IMR-90 (cell line): ENCODE measurements at places on chromosomes 7 and 10.

GRCh38 chr7:105389088-105389650 lies 448 bp upstream of the SRPK2 start:
- H3K4me1 ChIP-seq, result no peaks in the 10 kb centered on the region
- peak; percentile 40 for DNase-seq
- H3K27ac ChIP-seq, result no peak overlapping the region; the same call in 1 of the 2 replicates
- H3K36me3 ChIP-seq, result no peaks in the 10 kb centered on the region
- H3K4me3 ChIP-seq, result peak overlapping the region; percentile 92

DNA sequence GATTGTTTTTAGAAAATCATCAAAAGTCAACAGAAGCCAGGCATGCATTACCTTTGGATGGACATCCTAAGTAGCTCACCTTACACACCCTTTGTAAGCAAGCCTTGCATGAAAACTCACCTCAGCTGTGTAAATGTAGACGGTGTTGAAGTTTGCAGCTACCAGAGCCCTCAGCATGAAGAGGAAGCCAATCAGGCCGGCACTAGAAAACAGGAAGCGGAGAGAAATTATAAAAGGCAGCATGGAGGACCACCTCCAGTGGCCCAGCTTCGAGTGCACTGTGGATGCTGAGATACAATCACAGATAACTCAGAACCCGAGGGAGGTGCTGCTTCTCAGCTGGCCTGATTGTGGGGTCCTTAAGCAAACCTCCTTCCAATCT lies 75.3 kb downstream of the SVOPL start:
- no peak for DNase-seq
- H3K4me3 ChIP-seq, result no peak overlapping the region
- no peak overlapping the region for H3K27ac ChIP-seq
- H3K4me1 ChIP-seq, result no peaks in the 10 kb centered on the region

- no peak for DNase-seq
- H3K4me3 ChIP-seq, result no peak overlapping the region
- no peak overlapping the region for H3K27ac ChIP-seq
- H3K27me3 ChIP-seq, result no peaks in the 10 kb centered on the region
- H3K4me1 ChIP-seq, result no peaks in the 10 kb centered on the region
Observed at GRCh38 chr7:158758586-158759244, 54.1 kb upstream of the NCAPG2 start.

DNA sequence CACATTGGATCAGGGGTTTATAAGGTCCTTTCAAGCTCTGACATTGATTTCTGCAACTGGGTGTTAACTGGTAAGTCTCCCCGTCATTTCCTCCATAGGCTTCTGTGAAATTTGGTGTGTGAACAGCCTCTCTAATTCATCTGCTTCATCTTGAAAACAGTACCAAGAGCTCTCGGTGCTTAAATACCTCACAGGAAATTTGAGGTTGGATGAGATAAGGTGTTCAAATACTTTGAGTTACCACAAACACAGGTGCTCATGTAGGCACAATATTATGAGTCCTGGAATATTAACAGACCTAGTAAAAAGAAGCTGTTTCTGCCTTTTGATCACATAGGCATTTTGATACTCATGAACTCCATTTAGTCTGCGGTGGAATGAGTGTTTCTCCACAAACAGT lies 85.2 kb downstream of the RTKN2 start:
- no peak overlapping the region for H3K27ac ChIP-seq
- H3K4me1 ChIP-seq, result no peaks in the 10 kb centered on the region; the same call in 1 of the 2 replicates

GRCh38 chr7:27153526-27153925 lies 1.1 kb upstream of the HOXA3 start:
- no peaks in the 10 kb centered on the region for H3K36me3 ChIP-seq
- no peak overlapping the region for H3K4me3 ChIP-seq
- H3K27me3 ChIP-seq, result no peaks in the 10 kb centered on the region; the same call in 1 of the 2 replicates

DNA sequence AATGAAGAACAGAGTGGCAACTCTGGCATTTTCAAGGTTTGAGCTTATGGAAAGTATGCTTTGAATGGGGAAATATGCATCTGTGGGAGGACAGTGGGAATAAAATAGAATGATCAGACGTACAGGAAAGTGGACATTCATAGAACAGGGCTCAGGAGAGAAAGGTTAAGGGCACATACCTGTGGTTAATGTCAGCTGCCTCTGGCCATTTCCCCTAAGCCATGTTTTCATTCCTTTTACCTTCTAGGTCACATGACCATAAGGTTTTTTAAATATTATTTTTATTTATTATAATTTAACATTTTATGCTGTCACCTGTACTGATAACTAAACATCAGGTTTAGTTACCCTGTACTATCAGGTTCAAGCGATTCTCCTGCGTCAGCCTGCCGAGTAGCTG lies 52.8 kb downstream of the LRRC4 start:
- H3K4me1 ChIP-seq, result no peaks in the 10 kb centered on the region
- no peak overlapping the region for H3K4me3 ChIP-seq
- no peaks in the 10 kb centered on the region for H3K27me3 ChIP-seq
- DNase-seq, result no peak
- H3K36me3 ChIP-seq, result peaks cover 8% of the 10 kb centered on the region

GRCh38 chr7:99128076-99128950 lies 15.6 kb downstream of the SMURF1 start:
- H3K27me3 ChIP-seq, result no peaks in the 10 kb centered on the region
- no peak overlapping the region for H3K27ac ChIP-seq
- no peak for DNase-seq
- no peaks in the 10 kb centered on the region for H3K36me3 ChIP-seq
- H3K4me1 ChIP-seq, result peaks cover 20% of the 10 kb centered on the region

- no peak overlapping the region for H3K4me3 ChIP-seq
- no peaks in the 10 kb centered on the region; the same call in 1 of the 2 replicates for H3K36me3 ChIP-seq
- peaks cover 4% of the 10 kb centered on the region; the same call in 1 of the 2 replicates for H3K4me1 ChIP-seq
- no peaks in the 10 kb centered on the region for H3K27me3 ChIP-seq
- H3K27ac ChIP-seq, result no peak overlapping the region
Observed at GRCh38 chr10:21721000-21721665, 187.1 kb downstream of the MLLT10 start.

DNA sequence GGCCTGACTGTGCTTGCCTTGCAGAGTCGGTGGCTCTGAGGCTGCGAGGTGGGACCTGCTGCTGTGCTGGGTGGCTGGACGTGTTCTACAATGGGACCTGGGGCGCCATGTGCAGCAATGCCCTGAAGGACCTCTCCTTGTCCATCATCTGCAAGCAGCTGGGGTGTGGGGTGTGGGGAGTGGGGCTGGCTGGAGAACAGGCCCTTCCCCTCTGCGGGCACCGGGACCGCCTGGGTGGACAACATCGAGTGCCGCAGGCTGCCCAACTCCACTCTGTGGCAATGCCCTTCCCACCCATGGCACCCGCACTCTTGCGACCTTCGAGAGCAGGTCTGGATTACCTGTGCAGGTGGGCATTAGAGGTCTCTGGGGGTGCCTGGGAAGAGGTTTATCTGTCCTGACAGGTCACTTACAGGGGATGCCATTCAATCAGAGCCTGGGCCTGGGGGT lies 10.9 kb downstream of the SCART1 start:
- no peaks in the 10 kb centered on the region for H3K36me3 ChIP-seq
- H3K27me3 ChIP-seq, result no peaks in the 10 kb centered on the region
- no peak overlapping the region for H3K27ac ChIP-seq
- H3K4me1 ChIP-seq, result no peaks in the 10 kb centered on the region
- DNase-seq, result no peak

DNA sequence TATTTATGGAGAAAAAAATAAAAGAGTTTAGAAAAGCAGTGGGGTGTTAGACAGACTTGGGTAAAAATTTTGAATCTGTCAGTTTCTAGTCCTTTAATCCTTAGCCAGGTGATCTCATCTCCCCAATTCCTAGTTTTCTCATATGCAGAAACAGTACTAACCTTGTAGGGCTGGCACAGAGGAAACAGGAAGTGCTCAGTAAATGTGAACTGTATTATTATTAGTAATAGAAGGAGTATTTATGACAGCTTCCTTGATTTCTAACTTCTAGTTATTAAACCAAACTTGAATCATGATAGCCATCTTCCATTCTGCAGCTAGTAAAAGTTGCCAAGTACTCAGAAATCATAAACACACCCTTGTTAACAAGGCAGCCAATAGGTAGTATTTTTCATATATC lies 12.5 kb downstream of the TBX20 start:
- H3K4me1 ChIP-seq, result no peaks in the 10 kb centered on the region
- H3K27ac ChIP-seq, result no peak overlapping the region
- H3K27me3 ChIP-seq, result no peaks in the 10 kb centered on the region
- no peak overlapping the region for H3K4me3 ChIP-seq
- DNase-seq, result no peak

- H3K36me3 ChIP-seq, result no peaks in the 10 kb centered on the region
- peaks cover 13% of the 10 kb centered on the region for H3K4me1 ChIP-seq
- no peak overlapping the region for H3K4me3 ChIP-seq
- DNase-seq, result peak; percentile 40
- H3K27ac ChIP-seq, result no peak overlapping the region
Observed at GRCh38 chr10:49158915-49159314, 25.1 kb upstream of the FAM170B start.

- H3K27me3 ChIP-seq, result no peaks in the 10 kb centered on the region
- H3K4me1 ChIP-seq, result no peaks in the 10 kb centered on the region
- no peak for DNase-seq
- no peak overlapping the region for H3K27ac ChIP-seq
- peaks cover 16% of the 10 kb centered on the region for H3K36me3 ChIP-seq
- H3K4me3 ChIP-seq, result no peak overlapping the region
Observed at GRCh38 chr7:93992421-93993110, 11.6 kb downstream of the BET1 start.

GRCh38 chr10:42924484-42924883 lies 141.9 kb downstream of the BMS1 start:
- DNase-seq, result no peak
- peaks cover 4% of the 10 kb centered on the region for H3K27me3 ChIP-seq
- H3K27ac ChIP-seq, result no peak overlapping the region
- H3K4me3 ChIP-seq, result no peak overlapping the region

DNA sequence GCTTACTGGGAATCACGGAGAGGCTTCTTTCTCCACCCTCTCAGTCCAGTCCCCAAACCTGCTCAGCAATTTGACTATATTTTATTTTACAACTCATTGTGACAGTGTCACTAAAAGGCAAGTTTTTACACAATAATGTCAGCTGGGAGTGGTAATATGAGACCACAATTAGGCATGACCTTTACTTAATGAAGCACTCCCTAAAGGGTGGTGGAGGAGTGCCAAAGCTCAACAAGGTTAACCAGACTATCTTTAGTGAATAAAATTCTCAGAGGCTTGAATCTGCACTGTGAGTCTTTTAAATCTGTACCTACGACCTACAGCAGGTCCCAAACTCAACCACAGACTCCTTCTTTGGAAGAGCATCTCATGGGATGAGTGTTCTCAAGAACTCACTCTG lies 215.6 kb downstream of the TAX1BP1 start:
- H3K4me1 ChIP-seq, result no peaks in the 10 kb centered on the region
- H3K27me3 ChIP-seq, result no peaks in the 10 kb centered on the region
- H3K36me3 ChIP-seq, result no peaks in the 10 kb centered on the region
- H3K27ac ChIP-seq, result no peak overlapping the region

GRCh38 chr10:27819781-27820531 lies 74.3 kb upstream of the MKX start:
- DNase-seq, result peak; percentile 66
- H3K27me3 ChIP-seq, result no peaks in the 10 kb centered on the region
- no peak overlapping the region for H3K27ac ChIP-seq
- peaks cover 2% of the 10 kb centered on the region for H3K4me1 ChIP-seq

- no peaks in the 10 kb centered on the region for H3K36me3 ChIP-seq
- no peak overlapping the region for H3K4me3 ChIP-seq
- no peak overlapping the region for H3K27ac ChIP-seq
- H3K27me3 ChIP-seq, result no peaks in the 10 kb centered on the region
- no peak for DNase-seq
Observed at GRCh38 chr7:110017405-110017804, 1073.5 kb upstream of the LRRN3 start.

GRCh38 chr7:10860516-10860915 lies 113.2 kb upstream of the PHF14 start:
- H3K27ac ChIP-seq, result no peak overlapping the region
- H3K4me1 ChIP-seq, result no peaks in the 10 kb centered on the region
- H3K4me3 ChIP-seq, result no peak overlapping the region
- H3K36me3 ChIP-seq, result no peaks in the 10 kb centered on the region
- no peak for DNase-seq

- no peaks in the 10 kb centered on the region for H3K4me1 ChIP-seq
- DNase-seq, result no peak
- H3K27me3 ChIP-seq, result peaks cover 20% of the 10 kb centered on the region; the same call in 1 of the 2 replicates
- H3K4me3 ChIP-seq, result no peak overlapping the region
- no peaks in the 10 kb centered on the region for H3K36me3 ChIP-seq
- H3K27ac ChIP-seq, result no peak overlapping the region
Observed at GRCh38 chr7:150453181-150453580, 2.8 kb downstream of the GIMAP8 start.

DNA sequence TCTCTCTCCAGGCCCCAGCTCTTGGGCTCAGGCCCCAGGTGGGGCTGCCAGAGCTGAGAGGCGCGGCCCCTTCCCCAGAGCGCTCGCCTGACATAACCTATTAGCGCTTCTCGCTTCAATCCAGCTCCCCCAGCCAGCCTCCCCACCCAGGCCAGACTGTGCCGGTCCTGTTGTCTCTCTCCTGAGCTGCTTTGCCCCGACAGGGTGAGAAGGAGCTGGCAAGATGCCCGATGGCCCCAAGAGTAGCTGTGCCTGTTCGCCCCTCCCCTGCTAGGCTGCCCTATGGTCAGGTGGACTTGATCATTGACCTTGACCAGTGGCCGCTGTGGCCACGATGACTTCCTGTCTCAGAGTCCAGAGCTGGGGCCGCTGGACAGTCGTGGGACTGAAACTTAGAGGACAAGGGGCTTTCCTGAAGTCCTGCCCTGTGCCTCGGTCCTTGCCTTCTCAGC lies 9.1 kb downstream of the TMEM270 start:
- H3K27me3 ChIP-seq, result no peaks in the 10 kb centered on the region
- peaks cover 24% of the 10 kb centered on the region for H3K4me1 ChIP-seq
- H3K36me3 ChIP-seq, result no peaks in the 10 kb centered on the region
- DNase-seq, result no peak
- no peak overlapping the region for H3K4me3 ChIP-seq
- no peak overlapping the region; the same call in 1 of the 2 replicates for H3K27ac ChIP-seq

DNA sequence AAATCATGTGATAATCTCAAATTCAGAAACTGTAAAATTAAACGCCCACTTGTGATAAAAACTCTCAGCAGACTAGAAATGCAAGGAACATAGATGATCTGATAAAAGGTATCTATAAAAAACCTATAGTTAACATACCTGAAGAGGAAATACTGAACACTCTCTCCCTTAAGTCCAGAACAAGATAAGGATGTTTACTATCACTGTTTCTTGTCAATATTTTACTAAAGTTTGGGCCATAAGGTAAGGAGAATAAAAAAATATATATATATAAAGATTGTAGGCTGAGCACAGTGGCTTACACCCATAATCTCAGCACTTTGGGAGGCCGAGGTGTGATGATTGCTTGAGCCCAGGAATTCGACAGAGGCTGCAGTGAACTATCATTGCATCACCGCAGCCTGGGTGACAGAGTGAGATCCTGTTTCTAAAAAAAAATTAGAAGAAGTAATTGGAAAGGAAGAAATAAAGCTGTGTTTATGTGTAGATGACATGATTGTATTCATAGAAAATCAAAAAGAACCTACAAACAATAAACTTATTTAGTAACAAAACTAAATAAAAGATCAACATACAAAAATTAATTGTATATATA lies 28.4 kb downstream of the MPLKIP start:
- H3K27ac ChIP-seq, result no peak overlapping the region
- peak; percentile 10 for DNase-seq
- H3K36me3 ChIP-seq, result no peaks in the 10 kb centered on the region; the same call in 1 of the 2 replicates
- H3K4me3 ChIP-seq, result no peak overlapping the region
- no peaks in the 10 kb centered on the region for H3K27me3 ChIP-seq

- DNase-seq, result no peak
- no peak overlapping the region for H3K4me3 ChIP-seq
- H3K36me3 ChIP-seq, result peaks cover 22% of the 10 kb centered on the region
- H3K27ac ChIP-seq, result no peak overlapping the region
- peaks cover 22% of the 10 kb centered on the region for H3K4me1 ChIP-seq
Observed at GRCh38 chr10:72006026-72006425, 41.8 kb downstream of the CHST3 start.

GRCh38 chr7:106382129-106382528 lies 97.3 kb upstream of the NAMPT start:
- H3K36me3 ChIP-seq, result no peaks in the 10 kb centered on the region
- no peak for DNase-seq
- no peaks in the 10 kb centered on the region; the same call in 1 of the 2 replicates for H3K4me1 ChIP-seq
